Fibroblast of villous mesenchyme (primary cell): ENCODE measurements at places on chromosomes 16 and 17. TPM values are rescaled to one million over a fixed set of nuclear protein-coding genes. Genes with fewer than 3 reads are reported as not detected.

- peak; percentile 74 for DNase-seq
Measured at GRCh38 chr17:62653002-62653825, 25.7 kb downstream of the MRC2 start.

- DNase-seq = peak; percentile 82
Measured at GRCh38 chr16:85402910-85403692, 210.0 kb upstream of the GSE1 start.

DNA sequence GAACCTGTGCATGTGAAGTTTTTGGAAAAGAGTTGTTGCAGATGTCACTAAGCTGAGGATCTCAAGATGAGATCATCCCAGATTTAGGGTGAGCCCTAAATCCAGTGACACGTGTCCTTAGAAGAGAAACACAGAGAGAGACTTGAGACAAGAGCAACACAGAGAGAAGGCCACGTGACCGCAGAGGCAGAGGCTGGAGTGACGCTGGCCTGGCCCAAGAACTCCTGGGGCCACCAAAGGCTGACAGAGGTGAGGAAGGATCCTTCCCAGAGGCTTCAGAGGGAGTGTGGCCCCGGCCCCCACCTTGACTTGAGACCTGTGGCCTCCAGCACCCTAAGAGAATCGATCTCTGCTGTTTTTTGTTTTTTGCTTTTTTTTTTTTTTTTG is 12.1 kb upstream of the RHBDF2 start:
- DNase-seq = no peak

The MAF gene
- 0.86 and 3.5 TPM in 2 replicates for total RNA-seq

The TLCD2 gene
- total RNA-seq = 3.5 and 3.9 TPM in 2 replicates
